ENCODE measurements at places on chromosomes 11 and 22.

- no peak for DNase-seq
Observed at GRCh38 chr11:17013548-17014320, 480 bp downstream of the PLEKHA7 start.

- no peak for DNase-seq
Observed at GRCh38 chr11:120052196-120052775, 85.6 kb downstream of the TRIM29 start.

- DNase-seq = no peak
Observed at GRCh38 chr11:95682552-95682951, 107.0 kb downstream of the FAM76B start.

- no peak for DNase-seq
Observed at GRCh38 chr22:27641049-27641795, 160.3 kb downstream of the MN1 start.

GRCh38 chr11:6610591-6610990 is 1.4 kb downstream of the TAF10 start:
- DNase-seq = no peak

DNA sequence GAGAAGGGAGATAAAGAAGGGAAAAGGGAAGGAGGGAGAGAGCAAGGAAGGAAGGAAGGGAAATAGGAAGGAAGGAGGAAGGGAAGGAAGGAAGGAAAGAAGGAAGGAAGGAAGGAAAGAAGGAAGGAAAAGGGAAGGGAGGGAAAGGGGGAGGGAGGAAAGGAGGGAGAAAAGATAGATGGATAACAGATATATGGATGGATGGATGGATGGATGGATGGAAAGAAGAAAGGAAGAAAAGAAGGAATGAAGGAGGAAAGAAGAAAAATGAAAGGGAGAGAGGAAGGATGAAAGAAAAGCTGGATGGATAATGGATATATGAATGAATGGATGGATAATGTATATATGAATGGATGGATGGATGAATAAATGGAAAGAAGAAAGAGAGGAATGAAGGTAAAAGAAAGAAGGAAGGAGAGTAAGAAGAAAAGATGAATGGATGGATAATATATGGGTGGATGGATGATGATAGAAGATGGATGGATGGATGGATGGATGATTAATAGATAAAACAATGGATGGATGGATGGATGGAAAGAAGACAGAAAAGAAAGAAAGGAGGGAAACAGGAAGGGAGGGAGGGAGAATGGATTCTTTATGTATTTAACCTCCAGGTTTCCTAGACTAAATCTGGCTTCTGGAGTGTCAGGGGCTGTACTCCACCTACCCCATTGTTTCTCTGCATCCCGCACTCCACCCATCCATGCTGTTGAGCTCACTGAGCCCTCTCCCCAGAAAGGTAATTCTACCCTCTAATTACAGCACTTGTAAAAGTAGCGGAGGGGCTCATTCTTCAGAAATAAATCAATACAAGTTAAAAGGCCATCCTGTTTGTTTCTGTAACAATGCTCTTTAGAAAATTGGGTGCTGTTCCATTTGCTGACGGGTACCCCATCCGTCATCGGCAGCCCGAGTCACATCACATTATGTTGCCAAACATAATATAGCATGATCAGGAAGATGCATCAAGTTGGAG is 506.1 kb downstream of the MIAT start:
- no peak for DNase-seq

GRCh38 chr11:10289765-10290380 is 4.1 kb downstream of the SBF2 start:
- no peak for DNase-seq

DNA sequence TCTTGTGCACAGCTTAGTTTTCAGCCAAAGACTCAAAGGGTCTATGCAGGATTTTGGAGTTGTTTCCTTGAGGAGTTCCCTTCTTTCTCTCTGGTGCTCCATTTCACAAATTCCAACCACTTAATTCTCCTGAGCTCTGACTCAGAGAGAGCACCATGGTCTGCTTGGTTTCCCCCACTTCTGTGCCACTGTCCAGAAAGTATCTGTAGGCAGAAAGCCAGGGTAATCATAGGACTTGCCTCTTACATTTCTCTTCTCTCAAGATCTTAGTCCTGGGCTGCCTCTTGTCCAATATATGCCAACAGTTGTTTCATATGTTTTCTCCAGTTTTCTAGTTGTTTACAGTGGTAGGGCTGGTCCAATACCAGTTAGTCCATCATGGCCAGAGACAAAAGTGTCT is 6.4 kb upstream of the MRGPRD start:
- DNase-seq = peak; percentile 8

GRCh38 chr22:47564651-47565434 is 802.4 kb downstream of the TBC1D22A start:
- no peak for DNase-seq

- no peak for DNase-seq
Observed at GRCh38 chr11:9180784-9181183, 84.4 kb downstream of the DENND5A start.

GRCh38 chr11:27842290-27842689 is 142.0 kb upstream of the BDNF start:
- no peak for DNase-seq

- no peak for DNase-seq
Observed at GRCh38 chr11:123301013-123301591, 106.1 kb upstream of the CLMP start.

DNA sequence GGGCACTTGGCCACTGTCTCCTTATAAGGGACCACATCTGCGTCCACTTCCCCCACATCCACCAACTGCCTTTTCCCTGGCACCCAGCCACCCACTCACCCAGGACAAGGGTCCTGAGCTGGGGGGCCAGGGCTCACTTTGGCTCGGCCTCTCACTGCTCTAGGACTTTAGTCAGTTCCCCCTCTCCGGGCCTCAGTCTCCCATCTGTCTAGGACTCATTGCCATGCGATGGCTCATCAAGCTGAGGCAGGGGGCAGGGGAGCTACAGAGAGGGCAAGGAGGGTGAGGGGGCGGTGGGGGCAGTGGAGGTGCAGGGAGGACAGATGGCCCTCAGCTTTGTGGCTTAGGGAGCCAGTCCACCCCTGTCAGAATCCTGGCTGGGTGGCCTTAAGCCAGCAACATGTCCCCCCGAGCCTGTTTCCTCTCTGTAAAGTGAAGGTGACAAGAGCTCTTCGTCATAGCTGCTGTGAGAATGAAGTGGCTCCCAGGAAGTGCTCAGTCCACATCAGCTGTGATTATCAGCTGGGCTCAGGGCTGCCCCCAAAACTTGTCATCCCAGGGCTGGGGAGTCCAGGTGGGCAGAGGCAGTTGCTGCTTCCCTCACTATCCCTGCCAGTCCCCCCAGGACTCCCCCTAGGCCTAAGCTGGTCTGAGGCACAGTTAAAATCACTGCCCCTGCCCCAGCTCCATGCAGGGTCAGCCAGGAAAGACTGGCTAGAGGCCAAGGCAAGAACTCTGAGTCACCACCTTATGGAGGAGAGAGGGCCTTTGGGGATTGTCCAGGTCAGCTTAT is 14.9 kb downstream of the RAC2 start:
- DNase-seq = peak; percentile 73

DNA sequence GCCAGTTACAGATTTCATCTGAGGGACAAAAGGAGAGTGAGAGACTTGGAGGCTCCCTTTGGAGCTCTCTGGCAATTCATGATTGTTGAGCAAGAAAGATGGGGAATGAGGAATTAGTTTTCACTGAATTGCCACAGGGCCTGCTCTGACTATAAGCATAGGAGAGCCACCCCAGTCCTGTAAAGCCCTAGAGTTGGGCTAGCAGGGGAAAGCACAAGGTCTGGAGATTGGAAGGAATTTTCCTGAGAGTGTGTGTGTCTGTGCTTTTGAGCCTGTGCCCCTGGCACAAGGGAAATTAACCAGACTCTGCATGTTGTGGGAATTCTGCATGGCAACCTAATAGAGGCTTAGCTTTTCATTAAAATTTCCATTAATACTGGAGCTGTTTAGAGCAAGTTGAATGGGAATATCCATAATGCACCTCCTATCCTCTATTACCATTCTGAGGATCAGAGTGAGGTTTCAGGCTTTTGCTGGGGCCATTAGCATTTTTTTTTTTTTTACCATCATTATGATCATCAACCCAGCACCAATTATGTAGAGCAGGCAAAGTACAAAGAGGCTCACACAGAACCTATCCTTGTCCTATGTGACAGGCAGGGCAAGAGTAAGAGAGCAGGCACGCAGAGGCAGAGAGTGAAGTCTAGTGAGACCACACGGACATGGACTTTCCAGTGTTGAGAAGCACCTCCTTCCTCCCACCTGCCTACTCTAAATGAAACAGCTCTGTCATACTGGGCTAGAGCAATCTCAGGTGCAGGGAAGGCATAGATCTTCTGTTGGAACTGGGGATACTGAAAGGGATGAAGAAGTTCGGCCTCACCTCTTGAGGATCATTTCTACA is 308.5 kb downstream of the ST3GAL4 start:
- no peak for DNase-seq

- DNase-seq = no peak
Observed at GRCh38 chr22:33381531-33382406, 323.6 kb upstream of the SYN3 start.

DNA sequence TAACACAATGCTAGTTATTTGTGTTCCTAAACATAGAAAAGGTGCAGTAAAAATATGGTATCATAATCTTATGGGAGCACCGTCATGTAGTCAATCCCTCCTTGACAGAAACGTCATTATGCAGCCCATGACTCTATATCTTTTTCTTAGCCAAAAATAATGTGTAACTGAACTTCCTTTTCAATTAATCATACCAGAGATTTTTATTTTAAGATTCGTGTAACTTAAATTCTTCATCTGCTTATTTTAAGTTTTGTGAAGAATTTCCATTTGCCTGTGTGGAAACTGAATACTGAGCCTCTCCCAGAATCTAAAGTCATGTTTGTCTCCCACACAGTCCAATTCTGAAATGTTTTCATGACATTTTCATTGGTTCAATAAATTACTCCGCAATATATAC is 699.1 kb downstream of the KCNA4 start:
- no peak for DNase-seq

DNA sequence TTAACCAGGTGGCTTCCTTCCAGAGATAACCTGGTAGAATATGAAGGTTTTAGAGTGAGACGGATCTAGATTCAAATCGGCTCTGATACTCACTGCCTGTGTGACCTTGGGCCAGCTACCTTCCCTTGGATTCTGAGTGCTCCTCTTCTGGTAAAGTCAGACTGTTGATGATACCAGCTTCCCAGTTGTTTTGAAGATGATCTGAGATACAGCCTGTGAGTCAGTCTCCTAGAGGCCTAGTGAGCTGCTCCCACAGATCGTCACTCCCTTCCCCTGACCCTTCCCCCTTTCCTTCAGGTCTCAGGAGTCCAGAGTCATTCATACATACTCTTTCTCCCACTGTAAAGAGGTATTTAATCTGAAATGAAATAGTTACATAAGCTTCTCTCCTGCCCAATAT is 207.8 kb downstream of the GRIK4 start:
- no peak for DNase-seq

DNA sequence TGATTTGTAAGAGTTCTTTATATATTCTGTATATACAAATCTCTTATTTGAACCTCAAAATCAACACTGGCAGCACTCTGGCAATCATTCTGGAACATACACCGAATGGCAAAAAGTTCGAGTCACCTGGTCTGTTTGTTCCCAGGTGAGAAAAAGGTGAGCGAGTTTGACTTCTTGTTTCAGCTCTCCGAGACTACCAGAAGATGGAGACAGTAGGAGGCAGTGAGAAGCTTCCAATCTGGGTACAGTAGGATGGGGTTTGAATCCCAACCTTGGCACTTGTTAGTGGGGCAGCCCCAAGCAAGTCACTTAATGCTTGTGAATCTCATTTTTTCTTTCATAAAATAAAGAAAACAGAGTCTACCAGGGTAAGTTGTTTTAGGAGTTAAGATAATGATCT is 76.4 kb downstream of the C2CD3 start:
- no peak for DNase-seq

DNA sequence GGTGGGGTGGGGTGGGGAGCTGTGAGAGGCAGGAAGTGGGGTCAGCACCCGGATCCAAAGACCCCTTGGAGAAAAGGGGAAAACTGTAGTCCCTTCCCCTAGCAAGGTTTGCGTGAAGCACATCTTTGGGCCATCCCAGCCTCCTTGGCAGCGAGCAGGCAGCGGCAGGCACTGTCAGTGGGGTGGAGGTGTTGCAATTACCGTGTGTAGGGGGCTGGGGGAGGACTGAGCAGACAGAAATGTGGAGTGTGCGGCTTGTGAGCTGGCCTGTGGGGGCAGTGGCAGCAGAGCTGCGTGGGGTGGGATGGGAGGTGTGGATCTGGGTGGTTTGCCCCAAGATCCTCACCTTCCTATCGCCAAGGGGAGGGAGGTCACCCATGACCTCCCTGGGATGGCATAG is 16.4 kb downstream of the DAGLA start:
- no peak for DNase-seq

GRCh38 chr11:123193742-123194141 is 1.3 kb downstream of the CLMP start:
- no peak for DNase-seq

DNA sequence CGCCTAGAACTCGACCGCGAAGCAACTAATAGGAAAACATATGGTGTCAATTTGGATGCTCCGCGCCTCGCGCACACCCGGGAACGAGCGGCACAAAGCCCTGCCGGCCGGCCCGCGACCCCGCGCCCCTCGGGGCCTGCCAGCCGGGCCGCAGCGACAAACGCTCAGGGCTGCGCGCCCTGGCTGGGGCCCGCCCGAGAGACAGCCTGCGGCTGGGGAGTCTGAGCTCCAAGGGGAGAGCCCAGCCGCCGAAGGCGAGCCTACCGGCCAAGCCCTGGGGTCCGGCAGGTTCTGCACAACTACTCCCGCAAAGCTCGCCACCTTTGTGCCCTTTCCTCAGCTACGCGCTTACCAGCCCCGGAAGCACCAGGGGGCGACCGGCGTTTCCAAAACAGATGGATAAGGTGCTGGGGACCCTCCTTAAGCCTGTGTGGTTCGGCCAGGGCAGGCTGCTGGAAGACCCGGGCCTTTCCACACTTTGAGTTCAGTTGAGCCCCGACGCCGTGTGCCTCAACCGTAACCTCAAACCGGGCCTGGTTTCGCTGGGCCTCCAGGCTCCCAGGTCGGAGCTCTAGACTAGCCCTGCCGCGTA is 6.0 kb downstream of the PAX6 start:
- DNase-seq = no peak

GRCh38 chr11:112844517-112844916 is 116.7 kb upstream of the NCAM1 start:
- no peak for DNase-seq

GRCh38 chr22:24427500-24428164 is at the start of gene ADORA2A:
ADORA2A (plus strand) TSS chr22:24427599; CDS start chr22:24433405, 5,806 bp downstream.
- DNase-seq = no peak

DNA sequence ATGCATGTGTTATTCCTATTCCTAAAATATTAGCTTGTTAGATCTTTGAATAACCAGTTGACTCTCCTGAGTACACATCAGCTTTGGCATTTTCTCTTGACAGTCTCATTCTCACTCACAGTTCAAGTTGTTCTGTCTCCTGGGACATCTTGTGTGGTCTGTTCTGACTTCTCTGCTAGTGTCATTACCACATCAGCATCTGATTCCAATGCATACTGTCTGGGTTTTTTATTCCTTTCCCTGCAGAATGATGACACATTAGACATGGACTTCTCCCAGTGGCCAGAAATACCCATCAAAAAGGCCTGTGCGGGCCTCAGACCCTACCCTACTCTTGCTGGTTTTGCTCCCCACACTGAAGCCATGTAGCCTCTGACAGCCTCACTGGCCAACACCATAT is 2.7 kb downstream of the ZNF74 start:
- no peak for DNase-seq

GRCh38 chr11:2093575-2094353 is 45.4 kb downstream of the IGF2 start:
- no peak for DNase-seq
